ENCODE measurements at places on chromosomes 3 and 15.

- DNase-seq = no peak
Measured at GRCh38 chr3:187039723-187040414, 99.4 kb downstream of the RPL39L start.

- no peak for DNase-seq
Measured at GRCh38 chr3:151733613-151734012, at the start of gene AADACL2. TSS of gene AADACL2 (plus strand) at chr3:151733927. CDS start at chr3:151734036, 109 bp downstream.

GRCh38 chr3:127016461-127016860, 33.5 kb downstream of the PLXNA1 start:
- no peak for DNase-seq

- DNase-seq = no peak
Measured at GRCh38 chr3:27185231-27185989, 183.8 kb downstream of the NEK10 start.

DNA sequence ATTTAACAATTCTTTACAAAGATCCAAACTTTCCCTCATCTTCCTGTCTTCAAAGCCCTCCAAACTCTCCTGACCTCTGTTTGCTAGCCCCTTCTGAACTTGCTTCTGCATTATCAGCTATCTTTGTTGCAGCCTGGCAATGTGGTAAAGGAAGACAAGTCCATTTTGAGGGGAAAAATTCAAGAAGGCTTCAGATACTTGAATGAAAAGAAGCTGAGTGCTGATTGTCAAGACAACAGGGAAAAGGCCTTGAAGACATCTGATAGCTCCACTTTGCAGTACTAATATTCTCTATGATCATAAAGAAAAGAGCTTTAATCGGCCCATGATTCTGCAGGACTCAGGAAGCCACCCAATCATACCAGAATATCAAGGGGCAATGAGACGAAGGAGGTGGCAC, 91.8 kb downstream of the LMLN start:
- DNase-seq = no peak

- no peak for DNase-seq
Measured at GRCh38 chr3:151011427-151011826, 38.9 kb upstream of the CLRN1 start.

DNA sequence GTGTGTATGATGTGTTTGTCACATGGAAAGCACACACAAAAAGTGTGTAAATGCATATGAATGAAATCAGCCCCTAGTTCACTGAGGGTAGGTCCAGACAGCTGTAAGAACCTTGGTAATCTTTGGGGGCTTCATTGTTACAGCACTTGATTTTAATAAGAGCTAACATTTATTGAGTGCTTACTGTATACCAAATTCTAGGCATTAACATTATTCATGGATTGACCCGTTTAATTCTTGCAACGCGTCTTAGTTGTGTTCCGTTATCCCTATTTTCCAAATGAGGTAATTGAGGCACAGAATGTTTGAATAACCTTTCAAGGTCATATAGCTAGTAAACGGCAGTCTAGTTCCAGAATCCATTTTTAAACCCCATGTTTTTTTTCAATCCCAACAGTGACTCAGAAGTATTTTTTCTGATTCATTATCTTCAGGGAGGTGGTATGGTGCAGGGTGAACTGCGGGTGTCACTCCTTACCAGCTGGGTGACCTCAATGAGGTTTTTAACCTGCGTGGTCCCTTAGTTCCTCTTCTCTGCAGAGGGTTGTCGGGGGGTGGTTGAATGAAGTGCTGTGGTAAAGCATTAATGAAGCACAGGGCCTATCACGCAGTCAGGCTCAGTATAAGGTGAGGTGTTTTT, 14.2 kb downstream of the RAB8B start:
- no peak for DNase-seq

GRCh38 chr15:47998619-47999019, 122.2 kb upstream of the SLC24A5 start:
- DNase-seq = no peak

GRCh38 chr3:20240154-20240883, 54.3 kb upstream of the SGO1 start:
- no peak for DNase-seq

DNA sequence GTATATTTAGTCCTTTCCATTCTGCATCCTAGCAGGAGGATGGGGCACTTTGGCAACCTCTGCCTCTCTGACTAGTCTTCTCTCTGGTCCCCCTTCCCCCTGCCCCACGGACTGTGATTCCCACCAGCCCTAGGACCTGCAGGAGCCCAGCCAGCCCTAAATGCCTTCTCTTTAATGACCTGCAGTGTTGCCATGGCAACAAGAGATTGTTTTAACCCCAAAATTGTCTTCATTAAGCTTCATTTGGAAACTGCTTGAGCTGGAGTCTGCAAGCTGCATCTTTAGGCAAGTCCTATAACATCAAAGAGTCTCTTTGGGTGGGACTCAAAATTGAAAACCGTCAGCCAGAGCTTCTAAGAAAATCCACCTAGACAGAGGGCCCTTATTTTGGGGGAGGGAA, 59.7 kb upstream of the ANKRD34C start:
- no peak for DNase-seq

DNA sequence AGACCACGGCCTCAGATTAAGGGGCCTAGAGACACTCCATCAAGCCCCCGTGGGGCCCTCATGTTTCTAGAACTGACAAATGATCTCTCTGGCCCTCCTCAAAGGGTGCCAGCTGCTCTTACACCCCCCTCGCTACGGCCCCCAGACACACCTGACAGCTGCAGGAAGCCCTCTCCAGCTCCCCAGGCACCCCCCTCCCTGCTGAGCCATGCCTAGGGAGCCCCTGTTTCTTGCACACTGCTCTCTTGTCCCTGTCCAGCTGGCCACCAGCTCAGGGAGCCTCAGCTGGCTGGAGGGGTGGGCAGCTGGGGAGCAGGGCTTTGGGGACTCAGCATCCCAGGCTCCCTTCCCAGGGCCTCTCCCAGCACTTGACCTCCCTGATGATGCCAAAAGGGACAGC, 14.8 kb downstream of the TNK2 start:
- no peak for DNase-seq

DNA sequence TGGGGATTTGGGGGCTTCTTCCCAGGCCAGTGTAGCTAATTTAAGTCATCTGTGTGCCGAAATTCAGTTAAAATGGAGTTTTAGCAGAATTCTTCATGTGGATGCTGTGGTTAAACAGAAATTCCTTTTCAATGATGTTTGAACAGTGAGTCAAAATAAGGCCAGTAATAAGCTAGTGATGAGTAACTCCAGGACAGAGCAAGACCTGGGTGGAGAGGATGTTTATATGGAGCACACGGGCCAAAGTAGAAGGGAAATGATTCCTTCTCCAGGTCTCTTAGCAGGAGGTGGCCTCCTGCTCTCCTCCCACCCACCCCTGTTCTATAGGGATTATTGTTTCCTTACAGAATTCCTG, 31.9 kb upstream of the UACA start:
- no peak for DNase-seq

- peak; percentile 68 for DNase-seq
Measured at GRCh38 chr15:83248151-83249029, 36.1 kb downstream of the BNC1 start.

DNA sequence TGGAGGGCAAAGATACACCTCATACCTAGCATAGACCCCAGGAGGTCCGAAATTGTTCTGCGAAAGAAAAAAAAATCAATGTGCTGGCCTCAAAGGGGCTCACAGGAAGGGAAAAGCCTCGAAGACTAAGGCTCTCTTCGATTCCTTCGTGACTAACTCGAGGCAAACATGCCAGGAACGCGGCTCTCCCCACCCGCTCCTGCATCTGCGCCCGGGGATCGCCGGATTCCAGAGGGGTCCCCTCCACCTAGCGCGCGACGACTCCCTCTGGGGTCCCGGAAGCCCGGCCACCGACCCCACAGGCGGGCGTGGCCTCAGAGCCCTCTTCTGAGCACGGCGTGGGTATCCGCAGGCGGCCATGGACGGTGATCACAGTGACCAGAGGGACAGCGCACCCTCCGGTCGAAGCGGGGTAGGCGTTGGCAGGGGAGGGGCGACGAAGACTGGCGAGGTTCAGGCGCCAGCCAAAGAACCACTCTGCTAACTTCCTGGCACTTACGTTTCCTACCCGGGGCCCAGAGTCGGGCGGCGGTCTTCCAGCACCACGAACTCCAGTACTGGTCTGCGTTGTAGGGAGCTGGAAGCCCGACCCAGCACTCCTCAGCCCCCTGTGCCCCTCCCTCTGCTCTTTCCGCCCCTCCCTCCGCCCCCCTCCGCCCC, 515 bp upstream of the EIF3J start:
- peak; percentile 76 for DNase-seq

- no peak for DNase-seq
Measured at GRCh38 chr15:69725957-69726356, 273.3 kb downstream of the RPLP1 start.

GRCh38 chr3:36489679-36490425, 109.5 kb downstream of the STAC start:
- DNase-seq = no peak

DNA sequence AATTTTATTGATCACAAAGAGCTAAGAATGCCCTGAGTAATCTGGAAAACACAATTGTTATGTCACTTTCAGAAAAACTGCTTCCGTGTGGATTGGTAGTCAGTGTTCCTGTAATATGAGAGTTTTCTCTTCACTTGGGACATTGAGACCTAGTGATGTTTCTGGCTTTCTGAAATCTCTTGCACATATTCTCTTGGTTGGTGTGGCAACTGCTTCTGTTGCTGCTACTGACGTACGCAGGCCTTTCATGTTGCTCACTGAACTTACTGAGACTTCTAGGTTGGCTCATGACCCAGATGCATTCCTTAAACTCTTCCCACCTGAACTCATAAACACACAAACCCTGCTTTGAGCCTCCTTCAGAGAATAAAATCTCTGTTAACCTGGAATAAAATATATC, 175.0 kb upstream of the PFN2 start:
- no peak for DNase-seq

DNA sequence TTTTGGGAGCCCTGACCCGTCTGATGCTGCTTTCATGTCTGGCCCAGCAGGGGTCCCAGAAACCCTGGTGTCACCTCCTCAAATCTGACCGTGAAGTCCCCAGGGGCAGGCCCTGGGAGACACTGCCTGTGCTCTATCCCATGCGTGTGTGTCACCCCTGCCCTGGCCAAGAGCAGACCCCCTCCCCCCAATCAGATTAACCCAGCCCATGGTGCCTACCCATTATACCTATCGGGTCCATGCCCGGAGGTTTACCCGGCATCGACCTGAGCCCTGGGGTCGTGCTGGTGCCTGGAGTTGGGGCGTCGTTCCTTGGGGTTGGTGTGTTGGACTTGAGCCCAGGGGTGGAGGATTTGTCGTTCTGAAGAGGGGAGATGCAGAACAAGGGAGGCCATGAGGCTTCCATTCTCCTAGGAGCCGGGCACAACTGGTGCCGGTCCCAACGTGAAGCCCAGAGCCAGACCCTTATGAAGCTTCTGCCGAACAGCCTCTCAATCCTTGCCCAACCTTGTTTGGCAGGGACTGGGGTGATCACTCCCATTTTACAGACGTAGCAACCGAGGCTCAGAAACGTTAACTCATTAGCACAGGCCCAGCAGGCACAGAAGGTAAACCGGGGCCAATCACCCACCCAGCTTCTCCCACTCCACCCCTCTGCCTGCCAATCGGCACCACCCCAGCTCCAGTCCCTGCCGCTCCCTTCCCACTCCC, 39.6 kb downstream of the TLE3 start:
- DNase-seq = no peak

DNA sequence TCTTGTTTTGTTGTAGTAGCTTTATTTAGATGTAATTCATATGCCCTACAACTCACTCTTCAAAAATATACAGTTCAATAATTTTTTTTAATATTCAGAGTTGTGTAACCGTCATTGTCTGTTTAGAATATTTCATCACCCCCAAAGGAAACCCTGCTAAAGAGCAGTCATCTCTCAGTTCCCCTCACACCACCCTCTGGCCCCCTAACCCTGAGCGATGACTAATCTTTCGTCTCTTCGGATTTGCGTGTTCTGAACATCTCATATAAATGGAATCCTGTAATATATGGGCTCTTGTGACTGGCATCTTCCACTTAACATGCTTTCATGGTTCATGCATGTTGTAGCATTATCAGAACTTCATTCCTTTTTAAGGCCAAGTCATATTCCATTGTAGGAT, 183.8 kb downstream of the ATG7 start:
- no peak for DNase-seq

Data from right renal pelvis (tissue), 4 donors.